Activated T-cell treated with anti-CD3 and anti-CD28 coated beads, Interleukin-2, amount 50 U/mL, for 48 hours (primary cell): ENCODE measurements at places on chromosomes 11 and 22.
A peak's percentile ranks its signal among the peaks of the same experiment; 100 is the strongest.

DNA sequence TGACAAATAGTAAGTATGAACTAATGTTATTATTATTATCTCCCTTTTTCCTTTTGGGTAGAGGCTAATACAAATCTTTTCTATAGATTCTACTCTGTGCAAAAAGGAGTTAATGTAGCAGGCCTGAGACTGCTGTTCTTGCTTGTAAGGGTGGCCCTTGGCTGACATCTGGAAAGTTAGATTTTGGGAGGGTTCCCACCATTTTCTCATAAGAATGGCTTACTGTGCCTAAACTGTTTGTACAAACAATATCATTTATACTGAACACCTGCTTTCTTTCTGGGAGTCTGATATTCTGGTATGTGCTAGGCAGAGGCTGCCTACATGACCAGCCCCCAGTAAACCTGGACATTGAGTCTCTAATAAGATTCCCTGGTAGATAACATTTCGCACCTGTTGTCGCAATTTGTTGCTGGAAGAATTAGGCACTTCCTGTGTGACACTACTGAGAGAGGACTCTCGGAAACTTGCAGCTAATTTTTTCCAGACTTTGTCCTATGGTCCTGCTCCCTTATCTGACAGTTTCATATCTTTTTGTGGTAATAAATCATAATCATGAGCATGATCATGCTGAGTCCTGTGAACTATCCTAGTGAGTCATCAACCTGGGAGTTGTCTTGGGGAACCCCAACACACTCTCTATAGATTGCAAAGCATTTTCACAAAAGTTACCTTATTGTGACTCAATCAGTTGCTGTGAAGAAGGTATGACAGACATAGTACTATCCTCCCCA, 257.7 kb upstream of the CCDC90B start:
- DNase-seq, result no peak

- no peak for DNase-seq
Measured at GRCh38 chr22:29946220-29946619, 63.2 kb downstream of the MTMR3 start.

DNA sequence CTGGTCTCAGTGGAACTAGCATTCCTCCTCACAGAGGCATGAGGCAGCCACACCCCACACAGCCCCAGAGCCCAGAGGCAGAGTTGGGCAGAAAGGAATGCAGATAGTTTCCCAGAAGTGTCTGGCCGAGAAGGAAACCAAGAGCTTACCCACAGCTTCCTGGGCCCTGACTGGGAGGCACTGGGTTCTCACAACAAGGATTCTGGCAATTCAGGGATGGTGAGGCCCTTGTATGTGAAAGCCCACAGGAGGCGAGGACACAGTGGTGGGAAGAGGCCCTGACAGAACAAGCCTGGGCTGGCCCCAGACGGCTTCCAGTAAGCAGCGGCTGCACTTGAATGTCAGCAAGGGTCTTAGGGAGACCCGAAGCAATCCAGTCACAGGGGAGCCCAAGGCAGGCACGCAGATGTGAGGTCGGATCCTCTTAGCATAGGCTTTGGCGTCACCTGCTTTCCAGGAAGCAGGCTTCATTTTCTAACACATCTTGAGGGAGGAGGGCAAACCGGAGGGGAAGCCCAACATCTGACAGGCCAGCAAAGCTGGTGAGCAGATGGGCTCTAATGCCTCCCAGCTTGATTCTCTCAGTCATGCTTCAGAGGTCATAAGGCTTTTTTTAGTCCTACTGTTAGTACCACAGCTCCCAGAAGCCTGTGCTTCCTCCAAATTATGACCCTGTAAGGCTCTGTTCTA, 78.3 kb upstream of the AKIP1 start:
- DNase-seq, result peak; percentile 28

DNA sequence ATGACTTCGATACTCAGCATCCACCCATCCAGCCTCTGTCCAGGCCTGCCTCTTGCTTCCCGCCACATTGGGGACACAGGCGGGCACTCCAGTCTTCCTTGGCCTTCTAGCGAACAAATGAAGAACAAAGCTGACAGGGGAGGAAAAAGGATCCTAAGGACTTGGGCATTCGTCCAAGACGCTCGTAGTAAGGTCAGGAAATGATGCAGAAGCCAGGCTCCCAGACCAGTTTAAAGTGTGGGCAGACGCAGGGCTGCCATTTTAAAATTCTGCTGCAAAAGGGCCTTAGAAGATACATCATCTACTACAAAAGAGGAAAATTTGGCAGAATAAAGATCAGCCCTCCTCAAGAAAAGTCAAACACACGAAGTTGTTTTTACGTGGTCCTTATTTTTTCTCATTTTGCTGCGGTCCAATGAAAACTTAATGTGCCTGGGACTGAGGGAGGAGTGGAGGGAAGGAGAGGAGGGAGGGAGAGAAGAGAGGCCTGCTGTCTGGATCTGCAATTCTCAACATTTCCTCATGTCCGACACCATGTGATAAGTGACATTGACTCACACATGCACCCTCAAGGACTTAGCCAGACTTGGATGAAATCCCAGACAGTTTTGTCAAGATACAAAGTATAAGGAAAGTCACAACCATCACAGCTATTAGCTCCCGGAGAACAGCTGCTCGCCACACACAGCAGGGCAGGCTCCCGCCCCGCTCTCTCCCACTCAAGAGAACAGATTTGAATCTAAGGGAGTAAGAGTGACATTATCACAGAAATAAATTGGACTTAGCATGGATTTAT, 5.7 kb downstream of the DNAL4 start:
- DNase-seq, result no peak

DNA sequence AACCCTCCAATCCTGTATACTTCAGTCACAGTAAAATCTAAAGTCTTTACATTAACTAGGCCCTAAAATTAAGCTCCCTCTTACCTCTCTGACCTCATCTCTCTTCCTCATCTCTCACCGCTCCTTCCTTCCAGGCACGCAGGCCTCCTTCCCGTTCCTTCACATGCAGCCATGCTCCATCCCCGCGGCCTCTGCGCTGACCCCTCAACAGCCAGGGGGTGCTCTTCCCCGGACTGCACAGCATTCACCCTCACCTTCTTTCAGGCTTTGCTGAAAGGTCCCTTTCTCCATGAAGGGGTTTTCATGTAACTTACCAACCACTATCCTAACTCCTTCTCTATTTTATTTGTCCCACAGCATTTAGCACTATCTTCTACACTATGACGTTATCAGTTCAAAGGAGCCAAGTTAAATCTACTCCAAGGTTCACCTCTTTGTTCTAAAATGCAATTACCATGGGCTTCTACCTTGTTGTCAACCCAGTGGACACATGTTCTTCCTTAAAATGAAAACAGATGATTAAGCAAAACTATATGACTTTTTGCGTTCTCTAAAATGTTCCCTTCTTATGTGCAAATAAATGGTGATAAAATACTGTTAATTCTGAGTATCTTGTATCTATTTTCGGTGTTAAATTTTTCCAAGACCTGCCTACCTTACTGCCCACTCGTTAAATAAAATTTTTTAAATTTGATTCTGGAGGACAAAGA, 57.8 kb upstream of the APOA1 start:
- no peak for DNase-seq

DNA sequence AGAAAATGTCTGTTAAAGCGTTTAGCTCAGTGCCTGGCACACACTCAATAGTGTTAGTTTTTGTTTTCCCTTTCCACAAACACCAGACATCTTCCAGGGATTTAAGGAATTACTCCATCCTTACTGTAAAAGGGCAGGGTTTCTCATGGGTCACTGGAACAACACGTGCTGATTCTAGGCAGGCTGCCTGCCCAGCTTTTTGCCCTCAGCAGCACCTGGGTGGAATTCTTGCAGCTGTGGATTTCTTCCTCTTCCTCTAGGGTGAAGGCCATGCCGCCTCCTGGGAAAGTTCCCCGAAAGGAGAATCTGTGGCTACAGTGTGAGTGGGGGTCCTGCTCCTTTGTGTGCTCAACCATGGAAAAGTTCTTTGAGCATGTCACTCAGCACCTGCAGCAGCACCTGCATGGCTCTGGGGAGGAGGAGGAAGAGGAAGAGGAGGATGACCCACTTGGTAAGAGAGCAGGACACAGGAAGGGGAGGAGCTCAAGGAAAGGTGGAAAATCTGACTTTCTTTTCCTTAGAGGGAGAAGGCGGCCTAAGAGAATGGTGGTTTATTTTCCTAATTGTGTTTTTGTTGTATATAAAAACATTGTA, 5.4 kb downstream of the HINFP start:
- no peak for DNase-seq

- DNase-seq, result no peak
Measured at GRCh38 chr22:33746501-33746928, 173.8 kb downstream of the LARGE1 start.

GRCh38 chr22:29032014-29032475, 29.6 kb downstream of the C22orf31 start:
- DNase-seq, result no peak

- DNase-seq, result no peak
Measured at GRCh38 chr11:83061883-83062282, 9.8 kb downstream of the RAB30 start.

DNA sequence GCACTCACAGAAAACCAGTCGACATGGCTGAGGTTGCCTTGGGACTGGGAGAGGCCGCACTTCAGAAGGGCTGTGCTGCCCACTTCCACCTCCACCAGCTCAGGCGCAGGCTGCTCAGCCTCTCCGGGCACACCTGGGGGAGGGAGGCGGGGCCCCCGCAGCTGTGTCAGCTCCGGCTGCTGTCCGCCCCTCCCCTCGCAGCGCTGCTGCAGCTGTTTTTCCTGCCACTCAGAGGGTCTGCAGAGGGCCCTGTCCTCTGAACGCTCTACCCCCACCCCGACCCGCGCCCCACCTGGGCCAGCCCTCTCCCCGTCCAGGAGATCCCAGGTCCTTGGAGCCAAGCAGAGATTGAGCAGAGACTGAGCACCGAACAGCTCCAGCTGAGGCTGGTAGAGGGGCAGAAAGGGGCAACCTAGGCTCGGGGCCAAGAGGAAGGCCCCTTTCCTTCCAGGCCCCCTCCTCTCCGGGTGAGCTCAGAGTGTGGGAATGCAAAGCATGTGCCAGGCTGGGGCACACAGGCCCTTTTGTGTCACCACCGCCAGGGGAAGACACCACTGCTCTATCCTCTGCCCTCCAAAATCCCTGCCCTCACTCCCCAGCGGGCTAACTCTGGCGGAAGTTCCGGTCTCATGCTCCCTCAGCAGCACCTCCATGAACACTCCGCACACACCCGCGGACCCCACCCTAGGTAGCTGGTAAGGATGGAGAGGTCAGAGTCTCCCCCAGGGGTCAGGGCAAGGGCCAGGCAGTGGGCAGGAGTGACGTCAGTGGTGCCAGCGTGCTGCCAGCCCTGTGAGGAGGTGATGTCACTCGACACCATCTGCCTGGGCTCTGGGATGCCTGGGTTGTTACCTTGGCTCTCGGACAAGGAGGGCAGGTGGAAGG, 1.6 kb downstream of the MCAM start:
- peak; percentile 64 for DNase-seq

- DNase-seq, result peak; percentile 40
Measured at GRCh38 chr11:70471254-70471653, 72.9 kb downstream of the CTTN start.

DNA sequence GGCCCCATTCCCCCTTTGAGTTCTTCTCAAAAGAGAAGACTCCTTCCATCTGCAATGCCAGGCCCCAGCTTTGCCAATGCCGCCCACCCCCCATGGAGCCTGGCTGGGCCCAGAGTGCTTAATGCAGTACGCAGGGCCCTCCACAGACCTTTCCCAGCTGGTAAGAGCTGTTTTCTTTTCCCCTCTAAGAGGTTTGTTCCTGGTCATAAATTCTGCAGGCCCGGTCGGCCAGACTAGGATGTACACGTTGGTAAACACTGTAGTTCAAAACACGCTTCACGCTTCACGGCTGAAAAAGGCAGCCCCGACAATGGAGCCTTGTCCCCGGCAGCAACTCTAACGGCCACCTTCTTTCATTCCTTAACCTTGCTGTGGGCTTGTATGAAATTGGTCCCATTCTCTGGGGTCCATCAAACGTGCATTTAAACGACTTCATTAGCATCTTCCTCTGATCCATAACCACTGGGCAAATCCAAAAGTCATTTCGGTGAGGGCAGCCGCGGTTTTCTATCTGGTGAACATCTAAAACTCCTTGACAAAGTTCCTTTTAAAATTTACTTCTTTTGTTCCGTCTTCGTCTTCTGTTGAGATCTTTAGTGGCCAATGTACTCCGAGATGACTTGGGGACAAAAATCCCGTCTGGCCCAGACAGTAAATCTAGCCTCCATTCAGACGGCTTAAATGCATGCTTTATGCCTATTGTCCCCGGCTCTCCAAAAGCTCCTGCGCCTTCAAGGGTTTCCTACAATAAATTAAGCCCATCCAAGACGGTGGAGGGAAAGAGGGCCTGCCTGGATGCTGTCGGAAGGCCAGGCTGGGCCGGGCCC, 60.0 kb upstream of the MYEOV start:
- DNase-seq, result no peak

DNA sequence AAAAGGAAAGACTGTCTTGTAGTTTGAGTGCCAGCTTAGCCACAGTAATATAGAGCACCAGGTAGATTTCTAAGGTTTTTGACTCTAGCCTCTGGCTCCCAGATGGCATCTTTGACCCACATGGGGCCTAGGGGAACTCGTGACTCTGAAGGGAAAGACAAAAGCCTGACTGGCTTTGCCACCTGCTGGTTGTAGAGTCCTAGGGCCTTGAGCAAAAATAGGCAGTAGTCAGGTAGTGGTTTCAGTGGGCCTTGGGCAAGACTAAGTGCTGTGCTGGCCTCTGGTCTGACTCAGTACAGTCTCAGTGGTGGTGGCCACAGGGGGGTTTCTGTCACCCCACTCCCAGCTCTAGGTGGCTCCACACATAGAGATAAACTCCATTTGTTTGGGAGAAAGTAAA, 349.4 kb downstream of the FAM181B start:
- no peak for DNase-seq

DNA sequence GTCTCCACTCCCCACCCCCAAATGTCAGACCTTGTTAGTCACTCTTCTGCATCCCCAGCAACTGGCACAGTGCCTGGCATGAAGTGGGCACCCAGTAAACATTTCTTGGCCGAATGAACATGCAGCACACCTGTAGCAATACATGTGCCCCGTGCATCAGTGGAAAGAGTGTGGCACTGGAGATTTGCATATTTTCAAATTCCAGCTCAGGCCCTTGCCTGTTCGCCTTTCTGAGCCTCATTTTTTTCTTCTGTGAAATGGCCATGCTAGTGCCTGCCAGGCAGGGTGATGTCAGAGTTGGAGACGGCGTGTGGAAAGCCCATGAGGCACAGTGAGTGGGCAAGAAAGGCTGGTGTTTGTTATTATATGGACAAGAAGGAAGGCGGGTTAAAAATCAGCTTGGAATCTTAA, 38.7 kb downstream of the CD82 start:
- no peak for DNase-seq

DNA sequence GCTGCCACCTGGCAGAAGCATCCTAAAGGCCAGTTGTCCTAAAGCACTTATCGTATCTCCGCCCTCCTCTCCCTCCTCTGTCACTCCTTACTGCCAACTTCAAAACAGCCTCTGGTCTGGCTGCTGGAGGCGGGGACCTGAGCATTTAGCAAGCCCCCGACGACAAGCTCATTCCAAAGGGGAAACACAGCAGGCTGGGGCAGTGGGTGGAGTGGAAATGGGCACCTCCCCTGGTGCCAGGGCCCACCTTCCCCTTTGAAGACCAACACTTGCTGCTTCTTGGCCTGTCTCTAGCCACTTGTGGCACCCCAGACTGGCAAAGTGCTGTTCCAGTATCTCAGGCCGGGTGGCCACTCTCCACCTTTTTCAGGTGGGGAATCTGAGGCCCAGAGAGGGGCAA, 3.6 kb downstream of the MAP3K11 start:
- no peak for DNase-seq
